ACHN (cell line): ENCODE measurements at places on chromosomes 7 and 10.

DNA sequence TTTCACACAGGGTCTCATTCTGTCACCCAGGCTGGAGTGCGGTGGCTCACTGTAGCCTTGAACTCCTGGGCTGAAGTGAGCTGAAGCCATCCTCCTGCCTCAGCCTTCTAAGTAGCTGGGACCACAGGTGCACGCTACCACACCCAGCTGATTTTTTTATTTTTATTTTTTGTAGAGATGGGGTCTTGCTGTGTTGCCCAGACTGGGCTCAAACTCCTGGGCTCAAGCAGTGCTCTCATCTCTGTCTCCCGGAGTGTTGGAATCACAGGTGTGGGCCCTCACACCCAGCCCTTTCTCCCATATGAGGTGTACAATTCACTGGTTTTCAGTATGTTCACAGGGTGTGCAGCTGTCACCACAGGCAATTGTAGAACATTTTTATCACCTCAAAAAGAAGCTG is 5.2 kb downstream of the INPP5A start:
- no peak for DNase-seq

DNA sequence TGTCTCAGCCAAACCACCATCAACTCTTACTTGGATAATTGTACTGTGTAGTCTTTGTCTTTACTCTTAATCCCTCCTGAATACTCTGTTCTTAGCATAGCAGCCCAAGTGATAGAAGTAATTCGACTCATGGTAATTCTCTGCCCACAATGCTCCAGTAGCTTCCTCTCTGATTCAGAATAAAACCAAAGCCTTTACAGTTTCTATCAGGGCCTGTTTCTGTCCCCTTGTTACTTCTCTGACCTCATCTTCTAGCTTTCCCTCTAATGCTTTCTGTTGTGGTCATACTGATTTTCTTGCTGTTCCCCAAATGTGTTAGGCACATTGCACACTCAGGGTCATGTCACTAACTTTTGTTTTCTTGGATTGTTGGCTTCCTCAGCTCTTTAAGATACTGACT is 8.0 kb downstream of the ZNF518A start:
- DNase-seq = no peak

GRCh38 chr7:130982160-130982638 is 248.2 kb upstream of the KLF14 start:
- DNase-seq = peak; percentile 69

- DNase-seq = no peak
Measured at GRCh38 chr10:109698086-109698485, 225.2 kb downstream of the XPNPEP1 start.

DNA sequence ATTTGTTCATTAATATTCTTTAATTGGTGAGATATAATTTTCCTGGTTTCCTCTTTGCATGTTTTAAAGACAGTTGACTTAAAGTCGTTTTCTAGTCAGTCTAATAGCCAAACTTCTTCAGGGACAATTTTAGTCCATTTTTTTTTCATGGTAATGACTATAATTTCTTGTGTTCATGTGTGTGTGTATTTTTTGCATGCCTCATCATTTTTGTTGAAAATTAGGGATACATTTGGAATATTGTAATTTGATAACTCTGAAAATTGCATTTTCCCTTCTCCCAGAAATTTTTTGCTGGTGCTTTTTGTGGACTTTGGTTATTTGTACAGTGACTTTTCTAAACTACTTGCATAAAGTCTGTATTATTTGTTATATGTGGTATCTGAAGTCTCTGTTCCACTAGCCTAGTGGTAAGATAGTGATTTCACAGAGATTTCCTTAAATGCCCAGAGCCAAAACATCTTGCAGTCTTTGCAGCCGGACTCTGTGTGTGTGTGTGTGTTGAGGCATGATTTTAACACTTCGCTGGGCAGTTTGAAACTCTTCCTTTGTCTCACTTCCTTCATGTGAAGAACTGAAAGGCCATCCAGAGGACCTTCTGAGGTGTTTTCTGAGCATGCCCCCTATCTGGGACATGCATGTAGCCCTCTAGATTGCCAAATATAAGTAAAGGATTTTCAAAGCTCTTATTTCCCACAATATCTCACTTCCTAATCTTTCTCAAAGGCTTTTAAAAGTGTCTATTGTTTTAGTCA is 40.9 kb upstream of the ZNF365 start:
- no peak for DNase-seq

- DNase-seq = no peak
Measured at GRCh38 chr7:94452239-94452638, 57.4 kb upstream of the CASD1 start.

DNA sequence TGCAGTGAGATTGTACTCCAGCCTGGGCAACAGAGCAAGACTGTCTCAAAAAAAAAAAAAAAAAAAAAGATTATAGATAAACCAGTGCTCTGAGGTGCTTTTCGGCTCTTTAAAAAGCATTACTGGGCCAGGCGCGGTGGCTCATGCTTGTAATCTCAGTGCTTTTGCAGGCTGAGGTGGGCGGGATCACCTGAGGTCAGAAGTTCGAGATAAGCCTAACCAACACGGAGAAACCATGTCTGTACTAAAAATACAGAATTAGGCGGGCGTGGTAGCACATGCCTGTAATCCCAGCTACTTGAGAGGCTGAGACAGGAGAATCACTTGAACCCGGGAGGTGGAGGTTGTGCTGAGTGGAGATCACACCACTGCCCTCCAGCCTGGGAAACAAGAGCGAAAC is 6.6 kb upstream of the HNRNPF start:
- DNase-seq = no peak

- DNase-seq = no peak
Measured at GRCh38 chr10:133350283-133350949, 3.2 kb downstream of the PRAP1 start.

DNA sequence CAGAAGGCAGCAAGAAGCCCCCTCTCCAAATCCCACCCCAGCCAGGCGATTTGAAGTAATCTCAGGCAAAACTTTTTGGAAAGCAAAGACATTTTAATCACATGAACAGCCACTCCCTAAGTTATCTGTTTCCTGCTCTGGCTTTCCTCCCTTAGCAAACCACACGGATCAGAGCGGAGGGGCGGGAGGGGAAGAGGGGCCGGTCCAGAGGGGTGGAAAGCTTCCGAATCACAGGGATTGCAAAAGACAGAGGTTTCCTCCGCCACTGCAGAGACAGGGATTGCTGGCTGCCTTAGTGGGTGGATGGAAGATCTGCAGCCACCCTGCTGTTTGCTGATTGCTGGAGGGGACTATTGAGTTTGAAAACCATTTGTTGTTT is 41.2 kb downstream of the ZCCHC24 start:
- no peak for DNase-seq

DNA sequence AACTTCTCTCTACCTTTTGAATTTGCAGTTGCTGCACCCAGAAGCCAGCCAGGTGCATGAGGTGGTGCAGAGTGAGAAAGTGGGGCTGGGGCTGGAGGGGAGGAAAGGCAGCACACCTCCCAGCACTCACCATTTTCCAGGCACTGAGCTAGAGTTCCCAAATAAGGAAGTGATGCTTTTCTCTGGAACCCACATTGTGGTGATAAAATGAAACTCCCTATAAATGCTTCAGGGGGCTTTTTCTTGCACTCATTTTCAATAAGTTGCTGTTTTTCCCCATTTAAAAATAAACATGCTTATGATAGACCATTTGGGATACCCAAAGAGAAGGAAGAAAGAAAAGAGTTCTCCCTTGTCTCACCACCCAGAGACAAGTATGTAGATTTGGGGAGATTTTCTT is 42.8 kb upstream of the TNS3 start:
- no peak for DNase-seq

DNA sequence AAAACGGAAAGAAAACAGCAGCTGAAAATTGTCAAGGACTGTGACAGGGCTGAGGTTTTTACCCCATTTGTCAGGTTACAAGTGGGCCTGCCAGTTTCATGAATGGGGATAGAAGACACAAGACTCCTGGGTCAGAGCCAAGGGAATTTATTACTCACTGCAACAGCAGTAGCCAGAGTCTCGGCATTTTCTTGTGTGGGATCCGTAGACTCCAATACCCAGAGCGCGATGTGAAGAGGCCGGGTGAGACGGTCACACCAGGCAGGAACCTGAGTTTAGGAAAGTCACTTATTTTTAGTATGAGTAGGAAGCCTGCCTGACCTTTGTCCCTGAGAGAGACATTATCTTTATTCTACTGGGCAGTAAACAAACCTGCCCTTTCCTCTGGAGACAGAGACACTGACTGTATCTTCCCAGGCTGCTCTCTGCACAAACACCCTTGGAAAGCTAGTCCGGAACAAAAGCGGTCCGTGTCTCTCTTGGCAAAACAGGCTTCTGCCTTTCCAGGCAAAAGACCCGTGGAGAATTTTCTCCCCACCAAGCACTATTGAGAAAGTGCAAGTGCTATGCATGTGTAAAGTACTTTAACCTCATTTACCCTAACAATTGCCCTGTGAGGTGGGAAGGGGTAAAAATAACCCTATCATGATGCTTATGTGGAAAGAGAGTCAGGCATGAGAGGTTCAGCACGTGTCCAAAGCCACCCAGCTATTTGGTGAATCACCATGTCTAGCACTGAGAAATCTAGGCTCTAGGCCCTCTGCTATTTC is 58.4 kb downstream of the JCAD start:
- DNase-seq = peak; percentile 7

GRCh38 chr10:31906039-31906438 is 22.6 kb downstream of the ARHGAP12 start:
- no peak for DNase-seq

DNA sequence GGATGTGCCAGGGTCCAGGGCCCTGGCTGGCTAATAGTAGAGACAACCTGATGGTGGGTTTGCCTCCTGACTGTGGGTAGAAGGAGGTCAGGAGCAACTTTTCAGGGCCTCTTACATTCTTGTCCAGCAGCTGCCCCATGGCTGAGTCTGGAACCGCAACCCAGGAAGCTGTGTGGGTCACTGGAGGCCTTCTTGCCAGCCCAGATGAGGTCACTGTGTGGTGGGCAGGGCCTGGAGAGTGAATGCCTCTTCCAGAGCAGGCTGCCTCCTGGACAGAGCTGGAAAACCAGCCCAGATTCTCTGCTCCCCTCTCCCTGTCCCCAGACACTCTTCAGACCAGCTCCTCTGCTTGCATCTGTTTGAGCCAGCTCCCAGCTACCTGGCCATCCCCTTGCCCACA is 43.5 kb upstream of the LEP start:
- DNase-seq = no peak

DNA sequence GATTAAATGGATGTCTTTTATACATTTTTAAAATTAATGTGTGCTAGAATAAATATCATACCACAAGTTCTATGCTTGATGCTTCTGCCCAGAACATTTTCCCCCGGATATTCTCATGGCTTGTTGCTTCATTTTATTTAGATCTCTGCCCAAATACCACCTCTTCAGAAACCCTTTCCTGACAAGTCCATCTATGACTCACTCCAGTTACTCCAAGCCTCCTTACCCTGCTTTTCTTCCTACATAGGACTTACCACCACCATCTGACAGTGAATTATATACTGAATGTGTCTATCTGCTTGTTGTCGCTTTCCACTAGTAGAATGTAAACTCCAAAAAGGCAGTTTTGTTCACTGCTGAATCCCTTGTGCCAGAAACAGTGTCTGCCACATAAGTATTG is 19.1 kb upstream of the ERVW-1 start:
- DNase-seq = no peak

- DNase-seq = no peak
Measured at GRCh38 chr10:125149680-125150047, 10.7 kb downstream of the CTBP2 start.

GRCh38 chr10:94213980-94214379 is 148.8 kb downstream of the NOC3L start:
- no peak for DNase-seq

DNA sequence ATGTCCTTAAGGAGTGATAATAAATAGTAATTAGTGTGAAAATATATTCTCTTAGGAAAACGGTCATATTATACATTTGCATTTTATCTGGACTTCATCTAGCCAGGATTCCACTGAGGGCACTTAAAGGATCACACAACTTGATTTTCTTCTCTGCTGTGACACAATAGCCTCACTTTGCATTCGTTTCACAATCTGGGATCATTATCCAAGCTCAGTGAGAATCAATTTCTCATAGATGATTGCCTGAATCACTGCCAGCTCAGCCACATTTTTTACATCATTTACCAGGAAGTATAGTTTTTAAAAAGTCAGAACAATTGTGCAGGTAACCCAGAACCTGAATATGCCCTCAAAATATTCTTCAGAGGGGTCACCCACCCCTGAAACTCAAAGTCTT is 68.9 kb downstream of the PTPRZ1 start:
- DNase-seq = no peak

GRCh38 chr7:5679813-5680473 is 101.5 kb downstream of the RNF216 start:
- no peak for DNase-seq

- DNase-seq = no peak
Measured at GRCh38 chr10:12946372-12946771, 55.1 kb downstream of the CCDC3 start.

GRCh38 chr10:58993480-58994221 is 182.8 kb upstream of the PHYHIPL start:
- no peak for DNase-seq

- DNase-seq = no peak
Measured at GRCh38 chr7:45684910-45685618, 110.9 kb downstream of the ADCY1 start.

DNA sequence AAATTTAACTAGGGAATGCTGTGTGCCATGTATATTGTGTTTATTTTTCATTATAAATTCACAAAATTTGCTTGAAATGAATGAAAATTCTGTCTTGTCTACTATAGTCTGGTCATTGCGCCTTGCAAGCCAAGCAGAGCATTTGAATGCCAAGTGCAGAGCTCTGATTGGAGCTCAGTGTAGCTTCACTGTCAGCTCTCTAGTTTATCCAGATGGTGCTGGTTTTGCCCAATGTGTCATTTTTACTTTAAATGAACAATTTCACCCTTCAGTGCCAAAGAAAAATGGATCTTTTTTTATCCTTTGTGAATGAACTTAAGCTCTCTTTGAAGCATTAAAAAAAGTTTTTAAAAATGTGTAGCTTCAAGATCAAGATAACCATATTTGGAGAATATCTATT is 225.6 kb upstream of the CACNA2D1 start:
- no peak for DNase-seq

DNA sequence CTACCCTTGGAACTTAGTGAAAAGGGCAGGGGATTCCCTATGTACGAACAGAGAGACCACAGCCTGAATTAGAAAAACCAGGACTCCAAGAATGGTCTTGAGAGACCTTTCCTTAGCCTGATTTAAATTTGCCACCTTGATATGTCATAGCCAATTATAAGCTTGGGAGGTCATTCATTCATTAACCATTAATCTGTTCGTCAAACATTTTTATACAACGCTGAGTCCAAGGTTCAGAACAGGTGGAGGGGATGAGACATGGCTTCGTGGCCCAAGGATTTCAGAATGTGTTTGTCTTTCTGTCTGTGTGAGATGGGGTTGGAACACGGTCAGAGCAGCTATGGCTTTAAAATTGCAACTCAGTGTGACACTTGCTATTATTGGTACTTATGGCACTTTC is 158.0 kb downstream of the PAXIP1 start:
- no peak for DNase-seq

DNA sequence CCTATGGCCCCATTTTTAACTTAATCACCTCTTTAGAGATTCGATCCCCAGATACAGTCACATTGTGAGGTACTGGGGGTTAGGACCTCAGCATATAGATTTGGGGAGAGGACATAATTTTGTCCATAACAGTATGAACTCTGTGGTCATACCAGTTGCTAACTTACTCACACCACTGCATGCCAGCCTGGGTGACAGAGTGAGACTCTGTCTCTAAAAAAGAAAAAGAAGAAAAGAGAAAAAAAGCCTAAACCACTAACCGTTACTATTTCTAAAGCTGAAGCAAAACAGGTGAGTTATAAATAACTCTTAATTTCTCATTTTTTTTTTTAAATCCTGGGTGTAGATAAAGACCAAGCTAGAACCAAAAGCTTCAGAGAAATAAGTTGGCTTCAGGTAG is 155.1 kb upstream of the AUTS2 start:
- DNase-seq = no peak

- DNase-seq = no peak
Measured at GRCh38 chr10:60877777-60878120, 66.2 kb downstream of the RHOBTB1 start.
